AG08396 (cell line): ENCODE measurements at places on chromosomes 4 and X.

DNA sequence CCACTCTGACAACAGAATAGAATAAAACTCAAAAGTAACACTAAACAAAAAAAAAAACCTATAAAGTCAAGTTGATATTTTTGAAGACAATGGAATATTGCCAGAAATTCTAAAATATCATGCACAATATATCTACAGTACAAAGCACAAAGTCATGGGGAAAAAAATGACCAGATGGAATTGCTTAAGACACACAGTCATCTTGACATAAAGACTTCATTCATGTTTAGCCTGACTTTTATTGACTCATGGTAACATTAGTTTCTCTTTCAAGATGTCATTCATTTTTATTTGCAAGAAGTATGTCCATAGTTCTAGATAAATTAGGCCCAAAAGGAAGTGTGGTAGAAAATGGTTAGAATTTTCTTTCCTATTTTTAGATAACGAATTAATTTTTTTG is 259.1 kb downstream of the CAMK2D start:
- DNase-seq: peak; percentile 6

DNA sequence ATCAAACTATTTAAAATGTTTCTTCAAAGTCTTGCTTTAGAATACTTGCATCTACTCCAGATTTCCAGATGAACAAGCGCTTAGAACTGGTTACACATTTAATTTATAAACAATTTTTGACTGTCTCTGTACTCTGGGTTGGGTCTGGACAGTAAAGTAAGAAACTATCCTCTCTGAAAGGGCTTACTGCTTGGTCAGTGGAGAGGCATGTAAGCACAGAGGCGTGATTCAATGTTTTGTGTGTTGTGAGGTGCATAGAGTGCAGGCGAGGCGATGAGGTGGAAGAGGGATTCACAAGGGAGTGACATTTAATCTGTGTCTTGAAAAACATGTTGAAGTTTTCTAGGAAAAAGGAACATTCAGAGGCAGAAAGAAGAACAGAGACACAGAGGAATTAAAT is 231.4 kb downstream of the VEGFC start:
- no peak for DNase-seq

GRCh38 chrX:140918398-140919038 is 83.9 kb upstream of the SPANXB1 start:
- peak; percentile 23 for DNase-seq

GRCh38 chr4:110087070-110087708 is 111.2 kb downstream of the ELOVL6 start:
- DNase-seq: peak; percentile 12

GRCh38 chrX:150303386-150304097 is 59.6 kb upstream of the MAMLD1 start:
- no peak for DNase-seq
